ENCODE measurements at places on chromosomes 4 and X.

GRCh38 chrX:86133761-86134160 lies 14.5 kb upstream of the DACH2 start:
- no peak for DNase-seq

DNA sequence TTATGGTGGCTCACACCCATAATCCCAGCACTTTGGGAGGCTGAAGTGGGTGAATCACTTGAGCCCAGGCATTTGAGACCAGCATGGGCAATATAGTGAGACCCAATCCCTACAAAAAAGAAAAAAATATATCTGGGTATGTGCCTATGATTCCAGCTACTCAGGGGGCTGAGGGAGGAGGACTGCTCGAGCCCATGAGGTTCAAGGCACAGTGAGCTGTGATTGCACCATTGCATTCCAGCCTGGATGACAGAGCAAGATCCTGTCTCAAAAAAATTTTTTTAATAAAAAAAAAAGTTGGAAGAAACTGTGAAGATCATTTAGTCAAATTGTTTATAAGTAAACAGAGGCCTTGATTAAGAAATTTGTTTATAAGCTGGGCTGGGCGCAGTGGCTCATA lies 39.7 kb downstream of the KLHL8 start:
- no peak for DNase-seq

- no peak for DNase-seq
These were observed 82.1 kb upstream of the SHISA3 start for GRCh38 chr4:42315231-42315630.

DNA sequence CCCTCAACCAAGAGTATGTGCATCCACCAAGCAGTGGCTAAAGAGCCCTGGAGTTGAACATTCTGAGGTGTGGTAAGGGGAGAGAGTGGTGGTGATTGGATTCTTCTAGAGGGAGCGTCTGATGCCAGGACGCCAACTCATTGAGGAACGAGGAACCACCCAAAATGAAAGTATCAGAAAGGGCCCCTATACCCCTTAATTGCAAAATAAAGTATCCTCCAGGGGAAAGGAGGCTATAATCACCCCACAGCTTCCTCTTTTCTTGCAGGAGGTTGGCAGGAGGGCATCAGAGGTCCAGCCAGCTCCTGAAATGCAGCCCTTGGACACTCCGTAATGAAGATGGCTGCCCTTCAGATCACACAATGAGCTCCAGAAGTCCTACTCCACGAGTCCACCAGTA lies 5.3 kb upstream of the KIAA1210 start:
- no peak for DNase-seq

DNA sequence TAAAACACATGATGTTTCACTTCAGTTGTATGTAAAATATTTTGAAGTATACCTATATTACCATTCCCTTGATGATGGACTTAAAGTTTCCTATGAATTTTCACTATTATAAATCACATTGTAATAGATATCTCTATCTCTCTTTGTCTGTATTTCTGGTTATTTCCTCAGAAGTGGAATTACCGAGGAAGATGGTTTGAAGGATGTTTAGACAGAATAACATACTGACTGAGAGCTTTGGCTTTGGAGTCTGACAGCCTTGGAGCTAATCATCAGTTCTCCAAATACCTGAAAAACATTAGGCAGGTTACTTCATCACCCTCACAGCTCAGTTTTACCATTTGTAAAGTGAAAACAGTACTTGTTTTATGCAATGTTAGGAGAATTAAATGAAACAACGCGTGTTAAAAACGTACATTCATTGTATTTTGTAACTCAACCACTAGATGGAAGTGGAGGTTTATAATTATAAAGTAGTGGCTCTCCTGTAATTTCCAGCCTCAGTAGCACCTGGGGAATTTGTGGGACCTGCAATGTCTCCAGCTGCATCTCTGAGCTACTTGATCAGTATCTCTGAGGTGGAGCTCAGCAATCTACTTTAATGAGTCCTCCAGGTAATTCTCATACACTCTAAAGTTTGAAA lies 14.3 kb downstream of the JCHAIN start:
- DNase-seq, result no peak

DNA sequence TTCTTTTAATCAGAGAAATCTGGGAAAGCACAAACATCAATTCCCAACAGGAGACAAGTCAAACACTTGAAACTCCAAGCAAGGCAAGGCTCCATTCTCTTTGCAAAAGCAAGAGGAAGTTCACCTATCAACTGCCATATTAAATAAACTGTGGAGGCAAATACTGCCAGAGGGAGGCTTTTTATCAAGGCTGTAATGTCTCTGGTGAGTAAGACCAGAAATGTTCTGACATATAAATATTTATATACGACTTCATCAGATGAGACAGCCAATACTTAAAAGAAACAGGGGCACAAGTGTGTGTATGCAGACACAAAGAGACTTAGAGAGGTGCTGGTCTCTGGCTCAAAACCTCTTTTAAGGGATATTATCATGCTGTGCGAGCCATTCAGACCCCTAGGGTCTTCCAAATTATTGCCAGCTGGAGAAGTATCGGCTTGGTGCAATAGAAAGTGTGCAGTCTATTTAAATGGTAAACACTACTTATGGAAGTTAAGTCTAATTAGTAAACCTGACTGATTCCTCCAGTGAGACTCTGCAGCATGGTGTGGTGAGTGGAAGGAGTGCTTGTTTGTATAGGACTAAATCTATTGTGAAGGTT lies 24.4 kb downstream of the DCX start:
- DNase-seq, result no peak

- DNase-seq, result no peak
These were observed at the start of gene MAGEA11 for GRCh38 chrX:149711545-149712236. TSS of gene MAGEA11 (plus strand) at chrX:149712060. CDS start at chrX:149713160, 1,100 bp downstream.

DNA sequence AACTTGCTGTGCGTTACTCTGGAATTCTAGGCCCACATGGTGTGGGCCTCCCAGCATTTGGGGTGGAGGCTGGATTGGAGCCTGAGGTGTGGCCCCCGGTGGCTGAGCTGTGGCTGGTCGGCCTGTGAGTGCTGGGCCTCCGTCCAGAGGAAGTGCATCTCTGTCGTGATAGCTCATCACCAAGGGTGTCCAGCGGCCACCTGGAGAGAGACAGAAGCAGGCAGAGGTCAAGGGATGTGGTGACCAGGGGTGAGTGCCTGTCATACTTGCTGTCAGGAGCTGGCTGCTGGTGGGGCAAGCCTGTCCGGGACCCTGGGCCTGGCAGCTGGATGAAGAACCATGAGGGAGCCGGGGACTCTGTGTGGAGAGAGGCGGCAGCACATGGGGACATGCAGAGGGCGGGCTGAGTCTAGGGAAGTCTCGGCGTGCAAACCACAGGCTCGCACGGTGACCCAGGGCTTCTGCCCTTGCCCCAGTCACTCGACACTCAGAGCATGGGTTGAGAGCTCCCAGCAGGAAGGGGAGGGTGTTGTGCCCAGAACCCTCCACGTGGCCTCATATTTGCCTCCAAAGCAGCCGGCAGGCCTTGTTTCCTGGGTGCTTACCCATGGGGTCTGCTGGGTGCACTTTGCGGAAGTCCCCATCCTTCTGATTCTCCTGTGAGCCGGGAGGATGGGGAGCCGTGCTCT lies 6.2 kb downstream of the SORCS2 start:
- no peak for DNase-seq

DNA sequence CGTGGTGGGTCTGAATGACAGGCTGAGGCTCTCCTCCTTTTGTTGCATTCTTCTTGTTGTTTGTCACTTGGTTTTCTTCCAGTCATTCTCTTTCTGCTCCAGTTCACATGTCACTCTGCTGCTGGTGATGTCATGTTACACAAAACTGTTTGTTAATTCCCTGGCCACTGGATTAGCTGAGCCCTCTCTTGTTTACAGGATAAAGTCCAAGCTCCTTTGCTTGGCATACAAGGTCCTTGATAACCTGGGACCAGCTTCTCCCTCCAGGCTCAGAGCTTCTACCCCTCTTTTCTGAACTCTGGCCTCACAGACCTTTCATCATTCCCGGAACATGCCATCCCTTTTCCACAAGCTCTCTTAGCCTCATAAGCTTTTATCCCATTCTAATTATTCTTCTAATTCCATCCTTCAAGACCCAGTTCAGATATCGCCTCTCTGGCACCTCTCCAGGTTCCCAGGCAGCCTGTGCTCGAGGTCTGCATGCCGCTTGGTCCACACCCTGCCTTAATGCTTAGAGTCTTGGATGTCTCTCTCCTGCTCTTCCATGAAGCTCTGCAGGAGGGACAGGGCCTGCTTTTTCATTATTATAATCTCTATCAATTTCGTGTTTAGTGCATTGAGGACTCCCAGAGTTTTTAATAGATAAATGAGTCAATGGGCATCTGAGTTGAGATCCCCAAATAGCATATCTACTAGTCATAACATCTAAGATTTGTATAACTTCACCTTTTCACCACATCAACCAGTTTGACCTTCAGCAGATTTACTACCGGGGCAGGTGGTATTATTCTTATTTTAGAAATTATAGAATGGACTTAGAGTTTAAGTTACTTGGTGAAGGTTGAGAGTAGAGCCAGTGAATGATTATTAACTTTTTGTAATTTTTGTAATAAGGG lies 98.7 kb downstream of the TMEM131L start:
- no peak for DNase-seq

- no peak for DNase-seq
These were observed 327.1 kb upstream of the VCX start for GRCh38 chrX:7515681-7516413.

- DNase-seq, result no peak
These were observed 4.1 kb downstream of the DCK start for GRCh38 chr4:70997546-70997945.

- no peak for DNase-seq
These were observed 8.2 kb downstream of the KLHL15 start for GRCh38 chrX:24018809-24019208.

GRCh38 chrX:142873214-142873613 lies 152.5 kb upstream of the SPANXN4 start:
- DNase-seq, result no peak

DNA sequence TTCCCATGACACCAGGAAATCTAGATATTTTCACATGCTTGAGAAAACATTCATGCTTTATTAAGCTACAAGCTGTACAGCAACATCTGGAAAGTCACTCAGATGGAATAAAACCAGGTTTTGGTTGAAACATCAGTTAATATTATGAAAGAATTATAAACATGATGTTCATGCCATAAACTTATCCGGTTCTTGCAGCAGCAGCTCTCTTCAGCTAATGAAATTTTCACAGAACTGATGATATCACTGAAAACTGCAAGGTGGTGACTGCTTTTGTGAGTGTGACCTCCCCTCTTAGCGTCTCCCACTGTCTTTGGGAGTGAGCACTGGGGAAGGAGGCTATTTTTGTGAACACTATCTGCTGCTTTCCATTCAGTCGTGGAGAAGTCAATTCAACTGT lies 56.9 kb downstream of the ARHGAP10 start:
- no peak for DNase-seq

- DNase-seq, result no peak
These were observed 23.2 kb upstream of the ZCCHC13 start for GRCh38 chrX:74280759-74281158.

- DNase-seq, result no peak
These were observed 121.8 kb downstream of the TSPAN5 start for GRCh38 chr4:98536631-98537030.

DNA sequence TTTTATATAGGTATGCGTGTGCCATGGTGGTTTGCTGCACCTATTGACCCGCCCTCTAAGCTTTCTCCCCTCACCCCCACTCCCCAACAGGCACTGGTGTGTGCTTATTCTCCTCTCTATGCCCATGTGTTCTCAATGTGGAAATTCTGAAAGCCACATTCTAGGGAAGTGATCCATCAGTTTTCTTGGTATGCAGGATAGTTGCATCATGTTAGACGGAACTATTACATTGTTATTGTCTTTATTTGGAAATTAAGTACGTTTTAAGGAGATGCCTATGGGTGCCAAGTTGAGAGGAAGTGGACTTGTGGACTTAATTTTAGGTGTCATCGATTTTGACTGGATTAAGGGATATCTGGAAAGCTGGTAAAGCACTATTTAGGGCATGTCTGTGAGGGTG lies 204.6 kb downstream of the RBM46 start:
- DNase-seq, result no peak

- DNase-seq, result no peak
These were observed 67.1 kb downstream of the ABCG2 start for GRCh38 chr4:88091378-88091777.

DNA sequence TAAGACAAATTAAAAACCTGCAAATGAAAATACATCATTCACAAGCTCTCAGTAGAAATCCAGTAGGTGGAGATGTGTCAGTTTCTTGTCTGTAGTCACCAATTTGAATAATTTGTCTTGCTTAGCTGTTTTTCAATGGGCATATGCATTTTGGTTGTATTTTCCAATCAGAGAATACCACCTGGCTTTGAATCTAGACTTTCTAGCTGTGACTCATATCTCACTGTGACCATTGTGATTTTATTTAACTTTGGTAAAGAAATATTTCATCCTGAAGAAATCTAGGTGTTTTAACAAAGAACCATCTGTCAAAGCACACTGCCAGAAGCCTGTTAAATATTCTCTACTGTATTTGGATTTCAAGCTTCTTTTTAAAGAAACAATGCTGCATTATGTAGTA lies 1650.6 kb upstream of the IGFBP7 start:
- no peak for DNase-seq

DNA sequence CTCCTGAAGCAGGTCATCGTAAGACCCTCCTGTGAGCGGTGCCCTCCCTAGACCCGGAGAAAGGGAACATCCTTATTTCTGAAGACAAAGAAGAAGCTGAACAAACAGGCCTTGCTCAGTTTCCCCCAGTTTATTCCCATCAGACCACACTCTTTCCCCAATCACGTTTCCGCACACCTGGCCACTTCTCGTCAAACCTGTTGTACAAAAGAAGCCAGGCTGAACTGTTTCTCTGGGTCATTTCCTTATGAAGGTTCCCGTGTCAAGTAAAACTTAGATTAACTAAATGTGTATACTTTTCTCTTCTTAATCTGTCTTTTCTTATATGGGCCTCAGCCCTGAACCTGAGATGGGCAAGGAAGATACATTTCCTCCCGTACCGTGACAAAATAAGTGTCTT lies 111.6 kb upstream of the ENPP6 start:
- DNase-seq, result no peak

DNA sequence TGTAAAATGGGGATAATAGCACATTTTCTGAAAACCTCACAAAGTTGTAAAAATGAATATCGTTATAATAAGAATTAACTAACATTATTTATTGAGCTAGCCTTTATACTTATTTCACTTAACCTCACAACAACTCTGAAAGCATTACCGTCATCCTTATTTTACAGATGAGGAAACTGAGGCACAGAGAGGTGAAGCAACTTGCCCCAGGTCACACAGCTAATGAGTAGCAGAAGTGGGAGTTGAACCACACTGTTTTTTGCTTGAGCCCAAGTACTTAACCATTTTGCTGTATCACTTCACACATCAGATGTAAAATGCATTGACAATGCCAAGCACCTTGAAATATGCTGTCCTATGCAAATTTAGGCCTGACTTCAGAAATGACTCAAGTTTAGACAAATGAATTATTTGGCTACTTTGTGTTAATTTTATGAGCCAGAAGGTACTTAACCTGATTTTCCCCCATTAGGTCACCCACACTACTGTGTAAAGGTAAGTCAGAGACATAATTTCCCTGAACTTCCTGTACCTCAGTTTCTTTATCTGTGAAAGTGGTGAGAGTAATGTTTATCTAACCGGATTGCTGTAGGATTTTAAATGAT lies 23.1 kb downstream of the CD40LG start:
- DNase-seq, result no peak

Data from CD4-positive, alpha-beta T cell (primary cell).